Caudate nucleus (tissue), 63 donors: ENCODE measurements at places on chromosomes 5 and 9.

- DNase-seq = no peak
Observed at GRCh38 chr9:33139421-33140228, 27.5 kb downstream of the B4GALT1 start.

DNA sequence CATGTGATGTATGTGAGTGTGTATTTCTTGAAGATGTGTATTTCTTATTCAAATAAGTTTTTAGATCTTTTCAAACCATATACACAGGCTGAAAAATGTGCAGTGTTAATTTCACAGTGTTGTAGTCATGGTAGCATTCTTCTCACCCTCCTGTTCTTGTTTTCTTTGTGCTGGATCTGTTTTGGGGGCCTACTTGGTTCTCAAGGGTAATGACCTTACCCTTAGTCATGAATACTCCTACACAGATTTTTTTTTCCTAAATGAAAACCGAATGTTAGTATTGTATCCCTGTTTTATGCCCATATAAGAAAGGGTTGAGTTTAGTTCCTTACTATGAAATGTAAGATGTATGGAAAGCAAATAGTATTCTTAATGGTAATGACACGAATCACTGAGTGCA, 88.0 kb downstream of the SLC44A1 start:
- no peak for DNase-seq

- no peak for DNase-seq
Observed at GRCh38 chr9:127578952-127579853, 32.9 kb upstream of the STXBP1 start.

GRCh38 chr5:141717043-141717442, 35.0 kb upstream of the ARAP3 start:
- DNase-seq = no peak

- DNase-seq = peak; percentile 36
Observed at GRCh38 chr9:13033959-13034693, 245.4 kb downstream of the MPDZ start.

DNA sequence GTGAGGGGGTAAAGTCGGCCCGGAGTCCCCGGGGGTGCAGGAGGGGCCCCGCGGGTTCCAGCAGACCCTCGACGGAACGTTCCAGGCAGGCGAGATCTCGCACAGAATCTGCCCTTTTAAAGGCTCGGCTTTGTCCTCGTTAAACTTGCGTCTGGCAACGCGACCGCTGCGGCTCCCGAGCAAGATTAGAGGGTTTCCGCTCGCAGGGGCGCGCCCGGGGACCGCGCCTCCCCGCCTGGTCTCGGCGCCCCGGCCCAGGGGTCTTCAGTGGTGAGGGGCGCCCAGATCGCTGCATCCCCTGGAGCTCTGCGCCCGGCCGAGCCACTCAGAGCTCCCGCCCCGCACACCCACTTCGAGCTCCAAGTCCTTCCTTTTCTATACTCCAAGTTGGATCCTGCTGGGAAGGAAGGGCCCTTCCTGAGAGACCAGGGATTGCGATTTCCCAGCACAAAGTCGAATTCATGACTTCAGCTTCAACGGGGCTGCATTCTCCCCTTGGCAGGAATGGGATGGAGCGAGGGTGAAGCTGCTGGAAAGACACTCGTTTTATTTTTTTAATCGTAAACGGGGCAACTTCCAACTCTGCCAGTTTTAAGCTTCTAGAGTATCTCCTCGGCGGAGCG, 11.3 kb downstream of the PROP1 start:
- no peak for DNase-seq
